Activated CD4-positive, alpha-beta T cell treated with anti-CD3 and anti-CD28 coated beads, Interleukin-2, amount 10 ng/mL, durations not matched to agents 24 days and 14 days (primary cell): ENCODE measurements at places on chromosomes 16 and 17. TPM values are rescaled to one million over a fixed set of nuclear protein-coding genes. Genes with fewer than 3 reads are reported as not detected.

GRCh38 chr16:67677712-67678111 is 11.1 kb downstream of the C16orf86 start:
- no peak overlapping the region for H3K4me3 ChIP-seq
- no peak for DNase-seq
- H3K4me1 ChIP-seq = no peaks in the 10 kb centered on the region
- H3K27ac ChIP-seq = no peak overlapping the region

DNA sequence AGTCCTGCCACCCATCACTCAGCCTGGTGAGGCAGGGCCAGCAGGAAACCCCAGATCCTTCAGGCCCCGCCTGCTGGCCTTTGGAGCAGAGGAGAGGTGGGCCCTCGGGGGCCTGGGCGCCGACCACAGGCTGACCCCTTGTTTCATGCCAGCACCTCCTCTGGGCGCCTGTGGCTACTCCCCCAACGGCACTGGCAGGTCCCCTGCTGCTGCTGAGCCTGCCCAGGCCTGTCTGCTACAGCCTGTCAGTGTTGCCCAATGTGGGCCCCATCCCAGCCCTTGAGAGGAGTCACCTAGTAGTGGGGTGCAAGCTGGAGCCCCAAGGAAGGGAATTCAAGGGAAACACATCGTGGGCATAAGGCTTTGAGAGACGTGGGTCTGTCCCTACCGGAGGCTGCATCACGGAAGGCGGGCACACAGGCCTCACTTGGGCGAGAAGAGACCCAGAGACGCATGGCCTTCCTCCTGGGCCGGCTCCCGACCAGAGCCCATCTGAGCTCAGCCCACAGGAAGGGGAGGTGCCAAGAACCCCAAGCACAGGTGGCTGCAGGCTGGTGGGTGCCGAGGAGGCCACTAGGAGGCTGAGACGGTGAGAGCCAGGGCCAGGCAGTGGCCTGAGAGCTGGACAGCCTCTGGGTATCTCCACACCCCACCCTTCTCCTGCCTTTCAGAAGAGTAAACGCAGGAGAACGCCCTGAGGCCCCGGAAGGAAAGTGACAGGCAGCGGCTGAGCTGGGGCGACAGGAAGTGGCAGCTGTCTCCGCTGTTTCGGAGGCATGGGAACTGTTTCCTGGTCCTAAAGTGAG is 8.0 kb upstream of the FASN start:
- H3K36me3 ChIP-seq = peaks cover 5% of the 10 kb centered on the region
- peak; percentile 90 for DNase-seq
- H3K27me3 ChIP-seq = no peaks in the 10 kb centered on the region
- peaks cover 17% of the 10 kb centered on the region for H3K4me1 ChIP-seq
- peak overlapping the region; percentile 95 for H3K27ac ChIP-seq

DNA sequence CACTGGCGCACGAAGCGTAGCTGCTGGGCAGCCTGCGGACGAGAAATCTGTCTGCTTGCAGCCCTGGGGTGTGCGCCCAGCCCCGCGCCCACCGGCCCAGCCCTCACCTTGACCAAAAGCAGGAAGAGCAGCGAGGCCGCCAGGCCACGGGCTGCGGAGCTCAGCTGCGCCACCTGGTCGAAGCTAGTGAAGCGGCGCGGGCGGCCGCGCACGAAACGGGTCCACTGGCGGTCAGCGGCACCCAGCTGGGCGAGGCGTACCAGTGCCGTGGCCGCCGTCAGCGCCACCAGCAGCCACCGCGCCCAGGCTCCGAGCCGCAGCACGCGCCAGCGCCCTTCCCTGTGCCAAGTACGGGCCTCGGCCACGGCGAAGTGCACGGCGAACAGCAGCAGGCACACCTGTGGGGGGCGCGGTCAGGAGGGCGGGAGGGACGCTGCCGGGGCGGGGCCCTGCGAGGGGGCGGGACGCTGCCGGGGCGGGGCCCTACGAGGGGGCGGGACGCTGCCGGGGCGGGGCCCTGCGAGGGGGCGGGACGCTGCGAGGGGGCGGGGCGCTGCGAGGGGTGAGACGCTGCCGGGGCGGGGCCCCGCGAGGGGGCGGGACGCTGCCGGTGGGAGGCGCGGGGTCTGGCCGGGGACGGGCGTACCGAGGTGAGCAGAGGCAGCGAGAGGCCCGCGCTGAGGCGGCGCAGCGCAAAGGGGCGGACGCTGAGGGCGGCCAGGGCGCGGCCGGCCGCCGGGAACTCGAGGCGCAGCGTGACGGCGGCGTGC is 43.2 kb downstream of the TSC2 start:
- H3K4me3 ChIP-seq = no peak overlapping the region
- H3K27ac ChIP-seq = no peak overlapping the region
- DNase-seq = no peak
- peaks cover 14% of the 10 kb centered on the region for H3K36me3 ChIP-seq

DNA sequence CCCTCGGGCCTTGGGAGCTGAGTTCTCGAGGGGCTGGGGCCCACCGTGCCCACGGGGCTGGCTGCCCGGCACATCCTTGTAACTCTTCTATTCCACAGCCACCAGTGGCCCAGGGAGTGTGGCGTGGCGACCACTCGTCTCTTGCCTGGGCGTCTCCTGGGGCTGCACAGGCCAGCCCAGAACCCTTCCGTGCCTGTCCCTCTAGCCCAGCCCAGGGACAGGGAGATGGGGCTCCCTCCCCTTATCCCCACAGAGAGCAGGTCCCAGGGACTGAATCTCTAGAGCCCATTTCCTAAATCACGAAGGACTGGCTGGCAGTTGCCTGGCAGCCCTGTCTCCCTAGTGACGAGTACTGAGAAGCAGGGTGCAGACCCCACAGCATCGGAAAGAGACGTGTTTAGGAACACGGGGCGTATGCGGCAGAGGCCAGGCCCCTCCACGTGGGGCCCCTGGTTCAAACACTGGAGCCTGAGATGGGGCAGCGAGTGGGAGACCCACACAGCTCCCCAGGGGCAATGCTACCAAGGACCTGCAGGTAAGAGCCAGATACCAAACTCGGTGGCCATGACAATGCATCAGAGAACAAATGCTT is 51.0 kb downstream of the TIMM22 start:
- DNase-seq = no peak
- no peaks in the 10 kb centered on the region for H3K27me3 ChIP-seq
- peaks cover 12% of the 10 kb centered on the region for H3K36me3 ChIP-seq
- H3K27ac ChIP-seq = no peak overlapping the region
- no peak overlapping the region for H3K4me3 ChIP-seq
- H3K4me1 ChIP-seq = no peaks in the 10 kb centered on the region

GRCh38 chr16:31458073-31458843 is 1.0 kb upstream of the ARMC5 start:
- H3K27me3 ChIP-seq = no peaks in the 10 kb centered on the region
- DNase-seq = peak; percentile 89
- H3K4me3 ChIP-seq = peak overlapping the region; percentile 95
- H3K36me3 ChIP-seq = peaks cover 25% of the 10 kb centered on the region
- H3K4me1 ChIP-seq = peaks cover 32% of the 10 kb centered on the region

GRCh38 chr16:50318796-50319578 is 49.8 kb downstream of the BRD7 start:
- H3K36me3 ChIP-seq = peaks cover 67% of the 10 kb centered on the region
- H3K4me3 ChIP-seq = no peak overlapping the region
- H3K4me1 ChIP-seq = peaks cover 19% of the 10 kb centered on the region
- peak overlapping the region; percentile 3 for H3K27ac ChIP-seq
- H3K27me3 ChIP-seq = no peaks in the 10 kb centered on the region

DNA sequence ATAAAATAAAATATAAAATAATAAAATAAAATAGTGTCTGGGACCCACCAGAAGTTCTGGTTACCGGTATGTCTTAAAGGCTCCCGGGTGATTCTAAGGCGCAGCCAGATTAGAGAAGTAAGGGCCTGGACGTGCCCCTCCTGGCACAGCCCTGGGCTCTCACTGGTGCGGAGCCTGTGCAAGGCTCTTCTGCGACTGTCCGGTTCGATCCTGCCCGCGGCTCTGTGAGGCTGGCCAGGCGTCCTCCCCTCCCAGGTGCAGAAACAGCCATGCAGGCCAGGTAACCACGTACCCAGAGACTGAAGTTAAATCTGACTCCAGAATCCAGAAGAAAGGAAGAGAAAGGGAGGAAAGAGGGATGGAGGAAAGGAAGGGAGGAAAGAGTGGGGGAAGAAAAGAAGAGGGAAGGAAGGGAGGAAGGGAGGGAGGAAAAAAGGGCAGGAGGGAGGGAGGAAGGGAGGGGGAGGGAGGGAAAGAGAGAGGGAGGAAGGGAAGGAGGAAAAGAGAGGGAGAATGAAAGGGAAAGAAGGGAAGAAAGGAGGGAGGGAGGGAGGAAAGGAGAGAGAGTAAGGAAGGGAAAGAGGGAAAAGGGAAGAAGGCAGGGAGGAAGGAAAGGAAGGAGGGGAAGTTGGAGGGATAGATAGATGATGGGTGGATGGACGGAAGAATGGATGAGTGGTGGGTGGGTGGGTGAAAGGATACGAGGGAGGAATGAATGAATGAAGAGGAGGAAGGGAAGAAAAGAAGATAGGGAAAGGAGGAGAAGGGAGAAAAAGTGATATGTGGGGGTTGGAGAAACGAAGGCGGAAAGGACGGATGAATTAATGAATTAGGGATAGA is 42.3 kb downstream of the C16orf82 start:
- peaks cover 6% of the 10 kb centered on the region for H3K27me3 ChIP-seq
- peaks cover 2% of the 10 kb centered on the region for H3K4me1 ChIP-seq
- H3K27ac ChIP-seq = no peak overlapping the region
- peak overlapping the region; percentile 80 for H3K4me3 ChIP-seq
- no peaks in the 10 kb centered on the region for H3K36me3 ChIP-seq

DNA sequence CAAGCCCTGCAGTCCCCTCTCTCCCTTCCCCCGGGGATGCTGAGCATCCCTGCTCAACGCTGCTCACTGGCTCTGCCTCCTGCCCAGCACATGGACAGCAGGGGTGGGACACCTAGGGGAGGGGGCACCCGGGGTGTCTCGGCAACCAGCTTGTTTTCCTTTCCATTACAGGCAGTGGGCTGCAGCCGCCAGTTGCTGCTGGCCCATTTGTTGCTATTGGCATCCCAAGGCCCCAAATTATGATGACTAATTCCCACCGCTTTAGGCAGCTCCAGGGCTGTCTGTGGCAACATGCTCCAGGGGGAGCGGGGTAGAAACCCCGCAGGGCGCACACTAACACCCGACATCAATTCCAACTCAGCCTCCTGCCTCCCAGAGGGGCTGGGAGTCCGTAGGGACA is 4.9 kb downstream of the SDK2 start:
- no peak overlapping the region for H3K4me3 ChIP-seq
- peaks cover 3% of the 10 kb centered on the region for H3K36me3 ChIP-seq
- no peak for DNase-seq
- no peak overlapping the region for H3K27ac ChIP-seq

- no peaks in the 10 kb centered on the region for H3K27me3 ChIP-seq
- H3K4me1 ChIP-seq = peaks cover 13% of the 10 kb centered on the region
- no peak for DNase-seq
- no peak overlapping the region for H3K27ac ChIP-seq
These were observed 16.0 kb downstream of the ARHGAP17 start for GRCh38 chr16:24999088-24999670.

DNA sequence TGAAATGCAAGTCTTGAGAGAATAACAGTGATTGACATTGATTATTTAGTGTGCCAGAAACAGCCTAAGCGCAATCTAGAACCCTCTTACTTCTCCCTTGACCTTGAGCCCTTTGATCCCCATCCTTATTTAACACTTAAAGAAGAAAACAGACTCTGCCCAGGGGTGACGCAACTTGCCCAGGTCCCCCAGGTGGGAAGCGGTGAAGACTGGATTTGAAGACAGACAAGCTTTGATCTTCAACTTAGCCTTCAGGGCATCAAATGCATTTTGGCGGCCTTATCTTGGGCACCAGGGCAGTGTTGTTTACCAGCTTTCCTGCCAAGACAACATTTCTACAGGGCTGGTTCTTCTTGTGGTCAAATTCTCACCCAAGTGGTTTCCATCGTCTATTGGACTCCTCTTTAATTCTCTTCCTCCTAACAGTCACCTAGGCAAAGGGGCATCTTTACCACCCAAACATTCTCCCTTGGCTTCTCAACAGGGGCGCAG is 8.9 kb upstream of the CIITA start:
- DNase-seq = no peak
- no peaks in the 10 kb centered on the region for H3K36me3 ChIP-seq
- H3K4me3 ChIP-seq = no peak overlapping the region
- H3K27me3 ChIP-seq = peaks cover 20% of the 10 kb centered on the region
- peaks cover 47% of the 10 kb centered on the region for H3K4me1 ChIP-seq
- no peak overlapping the region for H3K27ac ChIP-seq

DNA sequence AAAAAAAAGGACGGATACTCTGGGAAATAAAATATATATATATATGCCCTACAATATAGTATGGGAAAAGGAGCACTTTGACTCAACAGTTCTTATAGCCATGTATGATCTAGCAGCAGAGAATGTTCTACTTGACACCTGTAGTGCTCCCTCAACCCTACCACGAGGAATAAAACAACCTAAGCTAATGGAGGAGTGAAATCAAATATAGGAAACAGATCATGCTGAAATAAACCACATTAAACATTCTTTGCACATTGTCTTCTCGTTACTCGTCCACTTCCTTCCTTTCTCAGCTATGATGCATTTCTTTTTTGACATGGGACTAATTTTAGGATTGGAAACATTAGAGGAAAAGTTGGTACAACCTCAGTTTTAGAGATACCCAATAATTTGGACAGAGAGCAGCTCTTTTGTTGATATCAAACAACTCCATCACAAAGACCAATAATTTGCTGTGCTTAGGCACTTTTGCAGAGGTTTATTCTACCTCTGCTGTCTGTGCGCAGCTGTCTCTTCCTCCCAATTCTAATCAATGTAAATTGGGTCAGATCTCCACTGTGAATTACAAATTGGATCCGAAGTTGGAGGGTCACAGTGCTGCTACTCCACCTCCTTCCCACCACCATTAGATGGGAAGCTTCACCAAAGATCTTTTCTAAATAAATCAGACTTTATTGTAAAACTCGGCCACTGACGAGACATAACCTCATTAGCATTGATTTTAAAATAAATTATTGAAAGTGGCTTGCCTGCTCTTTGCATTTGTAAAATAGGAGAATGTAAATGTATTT is 65.8 kb downstream of the SNX11 start:
- H3K36me3 ChIP-seq = peaks cover 58% of the 10 kb centered on the region
- H3K27me3 ChIP-seq = no peaks in the 10 kb centered on the region
- H3K27ac ChIP-seq = peak overlapping the region; percentile 64
- DNase-seq = no peak
- peaks cover 7% of the 10 kb centered on the region for H3K4me1 ChIP-seq

GRCh38 chr17:7882068-7882467 is 6.5 kb upstream of the CHD3 start:
- H3K36me3 ChIP-seq = peaks cover 7% of the 10 kb centered on the region
- DNase-seq = peak; percentile 64
- H3K27me3 ChIP-seq = no peaks in the 10 kb centered on the region
- no peak overlapping the region for H3K27ac ChIP-seq

GRCh38 chr16:59148769-59149155 is 414.6 kb upstream of the GOT2 start:
- H3K27me3 ChIP-seq = no peaks in the 10 kb centered on the region
- H3K27ac ChIP-seq = no peak overlapping the region
- H3K4me3 ChIP-seq = no peak overlapping the region

- no peak for DNase-seq
- no peak overlapping the region for H3K27ac ChIP-seq
- no peaks in the 10 kb centered on the region for H3K36me3 ChIP-seq
- H3K4me1 ChIP-seq = peaks cover 2% of the 10 kb centered on the region
- peaks cover 36% of the 10 kb centered on the region for H3K27me3 ChIP-seq
These were observed 18.9 kb upstream of the RAP1GAP2 start for GRCh38 chr17:2777242-2777867.

RAPGEFL1 gene
- total RNA-seq = 11.5 and 11.9 TPM in 2 replicates

ALOX15B gene
- total RNA-seq = not detected in 2 replicates
